CD8-positive, alpha-beta memory T cell (primary cell): ENCODE measurements at places on chromosomes 11 and 22.

- no peak for DNase-seq
These were observed 106.3 kb upstream of the THY1 start for GRCh38 chr11:119529063-119529845.

DNA sequence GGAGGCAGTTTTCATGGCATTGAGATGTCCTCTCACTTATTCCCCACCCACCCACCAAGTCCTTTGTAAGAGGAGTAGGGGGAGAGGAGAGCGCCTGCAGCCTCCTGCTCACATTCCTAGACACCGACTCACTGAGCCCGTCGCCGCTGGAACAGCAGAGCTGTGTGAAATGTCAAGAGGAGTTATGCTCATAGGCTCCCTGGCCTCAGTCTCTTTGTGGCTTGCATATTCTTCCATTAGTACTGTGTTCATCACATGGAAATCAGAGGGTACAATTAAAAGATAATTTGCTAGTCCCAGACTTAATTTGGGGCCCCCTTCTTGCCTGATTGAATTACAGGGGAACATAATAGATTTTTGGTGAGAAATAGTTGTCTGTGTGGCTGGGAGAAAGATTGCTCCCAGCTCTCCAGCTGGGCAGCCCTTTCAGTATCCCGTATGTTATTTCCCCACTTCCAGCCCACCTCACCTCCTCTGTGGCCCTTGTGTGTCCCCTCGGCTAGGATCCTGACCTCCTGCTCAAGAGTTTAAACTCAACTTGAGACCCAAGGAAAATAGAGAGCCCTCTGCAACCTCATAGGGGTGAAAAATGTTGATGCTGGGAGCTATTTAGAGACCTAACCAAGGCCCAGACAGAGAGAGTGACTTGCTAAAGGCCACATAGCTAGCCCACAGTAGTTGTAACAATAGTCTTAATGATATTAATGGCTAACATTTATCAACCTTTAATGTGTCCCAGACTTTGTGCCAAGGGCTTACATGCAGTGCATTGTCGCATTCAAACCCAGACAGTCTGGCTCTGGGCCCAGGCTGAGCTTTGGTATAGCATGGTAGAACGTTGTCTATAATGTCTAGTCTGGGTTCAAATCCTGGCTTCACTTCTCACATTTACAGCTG is 32.2 kb downstream of the LIMK2 start:
- no peak for DNase-seq

- no peak for DNase-seq
These were observed 28.9 kb upstream of the ZBED5 start for GRCh38 chr11:10886652-10887250.

GRCh38 chr11:103907548-103908455 is 128.6 kb upstream of the DDI1 start:
- DNase-seq = no peak

- no peak for DNase-seq
These were observed 64.3 kb upstream of the IGLL5 start for GRCh38 chr22:22823131-22823810.

DNA sequence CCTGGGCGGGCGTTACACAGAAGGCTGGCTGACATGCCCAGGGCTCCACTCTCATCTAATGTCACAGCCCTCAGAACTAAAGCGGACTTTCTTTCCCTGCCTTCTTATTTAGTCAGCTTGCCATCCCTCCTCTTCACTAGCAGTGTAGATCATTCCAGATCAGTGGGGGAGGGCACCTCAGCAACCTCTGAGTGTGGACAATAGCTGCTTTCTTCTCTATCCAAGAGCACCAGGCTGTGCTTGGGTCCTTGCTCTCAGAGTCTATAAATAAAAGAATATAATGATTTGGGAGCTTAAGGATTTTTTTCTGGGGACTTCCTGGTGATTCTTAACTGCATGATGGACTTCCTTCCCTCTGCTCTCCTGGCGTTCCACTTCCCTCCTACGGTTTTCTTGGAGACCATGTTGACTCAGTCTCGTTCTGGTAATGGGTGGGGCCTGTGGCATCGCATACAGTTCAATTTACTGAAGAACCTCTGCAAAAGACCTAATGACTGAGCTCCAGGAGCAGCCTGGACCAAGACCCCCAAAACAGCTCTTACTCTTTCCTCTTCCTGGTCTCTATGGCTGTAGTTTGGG is 2.9 kb upstream of the HMBS start:
- no peak for DNase-seq

DNA sequence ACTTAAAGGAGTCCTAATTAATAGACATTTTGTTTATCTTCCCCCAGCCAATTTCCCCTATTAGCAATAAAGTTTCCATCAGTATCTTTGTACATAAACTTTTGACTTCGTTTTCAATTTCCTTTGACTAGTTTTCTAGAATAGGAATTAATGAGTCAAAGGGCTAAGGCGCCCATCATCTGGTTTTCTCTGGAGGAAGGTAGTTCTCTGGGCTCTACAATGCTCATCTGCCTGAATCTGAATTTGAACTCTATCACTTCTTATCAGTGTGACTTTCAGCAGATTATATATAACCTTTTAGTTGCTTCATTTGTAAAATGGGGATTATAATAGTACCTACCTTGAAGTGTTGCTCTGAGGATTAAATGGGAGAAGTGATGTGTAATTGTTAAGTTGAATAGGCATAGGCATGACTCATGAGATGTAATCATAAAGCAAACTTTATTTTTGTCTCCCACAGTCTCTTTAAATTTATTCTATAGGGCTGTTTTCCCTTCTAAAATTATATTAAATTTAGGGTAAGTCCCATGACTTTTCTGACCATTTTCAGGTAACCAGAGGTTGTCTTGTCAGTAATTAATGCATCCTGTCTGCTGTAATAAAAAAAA is 5.8 kb upstream of the TUB start:
- DNase-seq = no peak

DNA sequence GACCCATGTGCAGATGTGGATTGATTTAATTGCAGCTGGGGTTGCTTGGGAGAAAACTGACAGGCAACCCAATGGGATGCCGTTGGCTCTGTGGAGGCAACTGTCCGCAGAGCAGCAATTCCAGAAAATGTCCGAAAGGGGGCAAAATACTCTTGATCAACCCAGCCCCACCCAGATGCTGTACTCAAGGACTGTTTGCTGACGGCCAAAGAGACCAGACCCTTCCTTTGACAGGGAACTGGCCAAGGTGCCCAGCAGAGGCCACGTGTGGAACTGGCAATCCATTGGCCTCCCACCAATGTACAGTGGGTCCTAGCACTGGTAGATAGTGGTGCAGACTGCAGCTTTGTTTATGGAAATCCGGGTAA is 29.7 kb upstream of the KCNA4 start:
- DNase-seq = no peak

- no peak for DNase-seq
These were observed 167.7 kb downstream of the CEP164 start for GRCh38 chr11:117495357-117495756.

DNA sequence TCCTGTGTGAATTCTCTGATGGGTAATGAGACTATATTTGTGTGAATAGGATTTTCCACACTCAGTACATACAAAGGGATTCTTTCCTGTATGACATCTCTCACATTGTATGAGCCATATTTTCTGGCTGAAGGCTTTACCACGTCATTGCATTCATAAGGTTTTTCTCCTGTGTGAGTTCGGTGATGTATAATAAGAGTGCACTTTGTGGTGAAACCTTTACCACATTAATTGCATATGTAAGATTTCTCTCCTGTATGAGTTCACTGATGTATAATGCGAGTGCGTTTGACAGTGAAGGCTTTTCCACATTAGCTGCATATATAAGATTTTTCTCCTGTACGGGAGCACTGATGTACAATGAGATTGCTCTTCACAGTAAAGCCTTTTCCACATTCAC is 455.4 kb upstream of the CNTN5 start:
- no peak for DNase-seq

GRCh38 chr11:71446942-71447688 is 1.1 kb downstream of the DHCR7 start:
- DNase-seq = no peak
